Stimulated activated CD8-positive, alpha-beta memory T cell treated with anti-CD3 and anti-CD28 coated beads, Interleukin-15, amount 100 ng/mL, for 1 hour (primary cell): ENCODE measurements at places on chromosomes 7 and 10.

GRCh38 chr10:47248386-47249090, 51.5 kb upstream of the GDF10 start:
- DNase-seq = no peak

DNA sequence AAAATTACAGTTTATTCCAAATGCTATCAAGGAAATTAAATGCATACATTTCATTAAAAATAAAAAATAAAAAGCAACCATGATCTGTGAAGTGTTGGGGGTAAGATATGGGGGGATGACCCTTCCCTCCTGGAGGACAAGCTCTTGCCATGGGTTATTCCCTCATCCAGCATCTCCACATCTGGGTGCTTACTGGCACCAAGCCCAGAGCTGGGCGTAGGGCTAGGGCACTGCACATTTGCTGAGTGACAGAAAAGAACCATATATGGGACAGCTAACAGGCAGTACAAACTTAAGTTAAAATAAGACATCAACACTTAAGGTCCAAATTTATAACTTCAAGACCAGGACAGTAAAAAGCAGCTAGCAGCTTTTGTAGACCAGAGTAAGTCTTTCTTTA, 10.2 kb downstream of the CCDC6 start:
- DNase-seq = no peak

DNA sequence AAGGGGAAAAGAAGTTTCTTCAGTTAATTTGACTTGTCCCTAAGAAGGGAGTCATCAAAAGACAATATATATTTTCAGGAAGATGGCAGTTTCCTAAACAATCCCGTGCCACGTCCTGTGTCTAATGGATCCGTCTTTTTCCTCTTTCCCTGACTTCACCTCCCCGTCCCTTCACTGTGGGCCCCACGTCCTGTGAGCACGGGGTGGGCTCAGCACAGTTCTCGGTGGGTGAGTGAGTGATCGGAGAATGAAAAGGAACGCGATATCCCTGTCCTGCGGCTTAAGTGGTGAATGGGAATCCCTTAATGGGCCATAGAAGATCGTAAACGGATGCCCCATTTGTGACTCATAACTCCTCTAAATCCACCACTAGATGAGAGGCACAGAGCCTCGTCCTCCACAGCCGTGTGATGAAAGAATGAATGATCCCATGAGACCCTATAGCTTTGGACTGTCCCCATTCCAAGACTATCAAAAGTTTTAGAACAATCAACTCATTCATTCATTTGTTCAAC, 63.5 kb upstream of the PITRM1 start:
- DNase-seq = no peak

DNA sequence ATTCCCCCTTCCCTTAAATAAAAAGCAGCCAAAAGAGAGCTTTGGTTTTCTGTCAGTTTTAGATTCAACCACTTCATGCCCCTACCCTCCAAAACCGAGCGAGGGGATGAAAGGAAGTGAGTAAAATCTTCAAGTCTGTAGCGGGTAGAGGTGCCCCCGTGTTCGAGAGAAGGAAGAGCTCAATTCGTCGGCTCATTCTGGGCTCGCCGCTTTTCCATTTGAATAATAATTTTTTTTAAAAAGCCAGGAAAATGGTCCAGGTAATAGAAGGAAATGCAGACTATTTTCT, 436.2 kb upstream of the GALNT17 start:
- no peak for DNase-seq

- no peak for DNase-seq
Measured at GRCh38 chr10:88670497-88670896, 6.3 kb downstream of the LIPF start.

DNA sequence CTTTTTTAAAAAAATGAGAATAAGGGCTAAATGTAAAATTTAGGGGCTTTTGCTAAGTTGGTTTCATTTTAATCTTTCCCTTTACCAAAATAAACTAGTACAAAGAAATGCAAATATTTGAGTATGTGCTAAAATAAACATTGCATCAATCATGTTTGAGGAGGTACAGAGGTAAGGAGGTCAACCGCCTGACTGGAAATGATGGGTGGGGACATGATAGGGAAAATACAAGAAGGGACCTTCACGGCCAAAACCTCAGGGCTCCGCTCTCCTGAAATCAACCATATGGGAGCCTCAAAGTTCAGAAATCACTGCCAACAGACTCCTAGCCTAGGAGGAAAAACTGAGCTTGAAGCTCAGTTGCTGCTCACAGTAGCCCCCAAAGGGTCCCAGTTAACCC, 207.6 kb downstream of the AHR start:
- no peak for DNase-seq

- DNase-seq = no peak
Measured at GRCh38 chr10:72250666-72251065, 23.1 kb upstream of the DDIT4 start.

- no peak for DNase-seq
Measured at GRCh38 chr7:98073047-98073446, 33.6 kb upstream of the LMTK2 start.

DNA sequence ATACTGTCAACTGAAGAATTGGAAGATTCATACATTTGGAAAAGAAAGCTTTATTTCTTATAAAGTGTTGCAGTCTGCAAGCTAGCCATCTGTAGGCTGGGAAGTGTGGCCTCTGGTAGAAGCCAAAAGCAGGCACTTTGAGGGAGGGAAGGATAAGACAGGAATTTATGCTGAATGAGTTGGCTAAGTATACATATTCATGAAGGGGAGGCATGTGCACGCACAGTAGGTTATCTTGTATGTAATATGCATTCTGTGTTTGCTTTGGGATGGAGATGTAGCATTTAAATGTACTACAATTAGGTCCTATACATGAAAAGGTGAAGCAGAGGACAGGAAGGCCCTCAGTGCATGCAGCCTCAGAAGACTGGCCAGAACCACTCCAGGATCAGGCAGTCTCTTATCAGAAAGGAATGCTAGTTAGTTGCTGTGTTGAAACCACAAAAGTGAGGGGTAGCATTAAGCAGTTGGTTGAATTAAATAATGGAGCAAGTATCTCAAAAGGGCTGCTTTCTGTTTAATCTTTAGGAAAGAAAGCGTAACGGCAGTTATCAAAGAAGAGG, 40.9 kb downstream of the MYO3A start:
- no peak for DNase-seq

DNA sequence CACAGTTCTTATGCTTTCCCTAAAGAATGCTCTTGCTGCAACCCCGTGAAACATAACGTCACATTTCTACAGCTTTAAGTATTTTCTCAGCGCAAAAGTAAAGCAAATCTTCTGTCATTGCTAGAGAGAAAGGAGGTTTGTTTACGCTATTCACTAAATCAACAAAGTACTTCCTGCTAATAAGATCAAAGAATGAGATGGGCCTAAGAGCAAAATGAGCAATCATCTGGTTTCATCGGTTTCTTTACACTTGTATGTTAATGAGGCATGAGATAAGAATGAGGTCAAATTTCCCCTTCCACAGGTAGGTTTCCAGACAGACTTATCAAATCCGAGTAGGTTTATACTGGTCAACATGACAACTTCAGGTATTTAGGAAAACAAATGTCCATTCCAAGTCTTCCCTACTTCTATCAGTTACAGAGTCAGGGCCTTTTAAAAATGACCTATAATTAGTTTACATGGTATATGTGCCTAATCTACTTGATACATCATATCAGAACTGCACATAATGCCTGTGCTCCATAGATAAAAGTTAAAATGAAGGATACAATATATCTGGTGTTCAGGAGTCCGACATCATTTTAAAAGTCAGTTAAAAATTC, 8.4 kb downstream of the USP6NL start:
- no peak for DNase-seq
